GOT3 (cell line): ENCODE measurements at places on chromosomes 3 and 15.

DNA sequence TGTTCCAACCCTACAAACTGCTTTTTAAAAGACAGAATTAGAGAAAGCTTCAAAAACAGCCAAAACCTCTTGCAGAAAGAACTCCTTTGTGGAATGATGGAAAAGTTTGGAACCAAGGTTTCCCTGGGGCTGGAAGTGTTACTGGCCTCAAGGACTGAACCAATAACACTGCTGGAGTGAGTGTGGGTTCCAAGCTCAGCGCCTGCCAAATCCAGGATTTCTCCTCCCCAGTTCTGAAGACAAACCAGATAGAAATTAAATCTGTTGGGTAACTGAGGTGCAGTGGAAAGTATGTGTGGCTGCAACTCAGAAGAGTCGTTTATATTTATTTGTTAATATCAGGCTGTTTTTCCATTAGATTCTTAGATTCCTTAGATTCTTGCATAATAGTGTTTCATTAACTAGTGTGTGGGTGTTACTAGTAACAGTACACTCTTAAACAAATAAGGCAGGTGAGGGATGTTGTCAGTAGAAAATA lies 66.5 kb upstream of the FNDC3B start:
- no peak for DNase-seq

DNA sequence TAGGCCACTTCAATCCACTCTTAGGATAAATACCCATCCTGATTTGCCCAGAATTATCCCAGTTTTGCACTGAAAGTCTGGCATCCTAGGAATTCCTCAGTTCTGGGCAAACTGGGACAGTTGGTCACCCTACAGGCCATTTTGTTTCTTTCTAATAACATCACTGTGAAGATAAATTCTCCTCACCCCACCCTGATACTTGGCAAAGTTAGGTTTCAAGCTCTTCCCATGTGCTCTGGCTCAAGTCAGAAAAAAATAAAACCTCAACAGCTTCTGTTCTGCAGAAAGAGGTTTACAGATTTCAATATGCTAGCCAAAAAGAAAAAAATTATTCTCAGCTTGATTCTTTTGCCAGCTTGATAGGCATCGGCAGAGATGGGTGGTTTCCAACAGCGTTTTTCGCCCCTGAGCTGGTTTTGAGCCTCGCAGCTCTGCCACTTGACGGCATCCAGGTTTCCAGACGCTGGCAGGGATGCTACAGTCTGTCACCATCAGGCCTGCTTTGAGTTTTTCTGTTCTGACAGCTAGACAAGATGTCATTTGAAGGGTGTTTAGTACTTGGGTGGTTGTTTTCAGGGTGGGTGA lies 171.4 kb downstream of the SSR3 start:
- no peak for DNase-seq

GRCh38 chr3:194582196-194582905 lies 50.9 kb downstream of the TMEM44 start:
- no peak for DNase-seq

GRCh38 chr3:22981861-22982260 lies 221.3 kb upstream of the UBE2E2 start:
- DNase-seq, result no peak

GRCh38 chr3:110859336-110859735 lies 212.3 kb upstream of the NECTIN3 start:
- no peak for DNase-seq

DNA sequence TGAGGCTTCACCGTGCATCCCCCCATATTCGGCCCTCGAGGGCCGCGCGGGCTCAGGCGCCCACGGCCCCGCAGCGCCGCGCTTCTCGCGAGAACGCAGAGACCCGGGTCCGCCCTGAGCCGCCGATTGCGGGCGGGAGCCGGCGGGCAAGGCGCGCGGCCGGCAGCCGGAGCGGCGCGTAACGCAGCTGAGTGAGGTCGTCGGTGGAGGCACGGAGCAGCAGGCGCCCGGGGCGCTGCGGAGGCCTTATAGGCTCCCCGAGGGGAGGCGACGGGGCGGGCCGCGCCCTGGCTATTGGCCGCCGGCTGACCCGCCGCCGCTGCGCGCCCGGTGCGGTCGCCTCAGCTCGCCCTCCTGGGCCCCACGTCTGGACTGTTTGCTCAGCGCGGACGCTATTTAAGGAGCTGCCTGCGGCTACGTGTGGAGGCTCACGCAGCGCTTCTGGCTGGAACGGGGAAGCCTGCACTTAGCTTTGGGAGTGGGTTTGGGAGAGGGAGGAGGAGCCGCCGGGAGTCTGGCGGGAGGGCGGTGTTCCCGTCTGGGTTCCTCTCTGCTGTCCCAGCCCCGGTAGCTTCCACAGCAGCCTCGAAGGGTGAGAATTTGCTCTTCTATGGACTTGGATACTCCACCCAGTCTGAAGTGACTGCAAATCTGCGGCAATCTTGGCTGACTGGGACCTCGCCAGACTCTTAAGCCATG lies at the start of gene PLOD2:
Gene PLOD2 (minus strand): TSS at position 221 of the 699 bp plus-strand sequence. CDS start 195 bp downstream, at position 26.
- DNase-seq, result peak; percentile 83

DNA sequence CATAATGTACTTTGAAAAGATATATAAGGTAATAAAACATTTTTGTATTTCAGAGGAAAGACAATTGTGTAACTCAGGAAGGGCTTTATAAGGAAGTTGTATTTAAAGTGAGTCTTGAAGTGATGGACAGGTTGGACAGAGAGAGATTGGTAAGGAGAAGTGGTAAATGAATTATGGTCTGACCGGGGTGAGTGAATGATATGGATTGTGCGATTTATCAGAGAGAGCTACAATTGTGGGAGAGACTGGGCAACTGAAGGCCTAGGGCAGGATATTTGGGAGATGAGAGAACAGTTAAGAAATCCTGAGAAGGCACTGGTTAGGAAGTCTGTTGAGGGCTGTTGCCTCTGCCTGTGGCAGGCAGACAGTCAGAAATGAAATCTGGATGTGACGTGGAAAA lies 14.8 kb downstream of the IL1RAP start:
- no peak for DNase-seq

- DNase-seq, result no peak
These were observed 251.3 kb upstream of the HES1 start for GRCh38 chr3:193884652-193885051.

- no peak for DNase-seq
These were observed 47.4 kb upstream of the OSTN start for GRCh38 chr3:191151653-191152052.

GRCh38 chr3:101303089-101303731 lies 17.2 kb downstream of the IMPG2 start:
- no peak for DNase-seq

DNA sequence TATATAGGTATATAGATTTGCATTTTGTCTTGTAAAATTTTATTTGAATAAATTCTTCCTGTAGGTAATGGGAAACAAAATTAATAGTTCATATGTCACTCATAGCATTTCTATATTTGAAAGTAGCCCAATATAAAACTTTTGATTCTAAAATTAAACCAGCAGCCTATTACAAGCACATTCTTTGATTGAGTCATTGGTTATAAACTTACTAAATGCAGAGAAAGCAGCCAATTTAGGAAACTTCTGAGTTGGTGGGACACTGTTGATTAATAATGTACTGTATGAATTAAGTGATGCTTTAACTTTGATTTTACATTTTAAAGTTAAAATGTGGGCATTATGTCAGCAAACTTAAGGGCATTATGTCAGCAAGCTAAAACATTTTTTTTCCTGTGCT lies 34.5 kb downstream of the NR1D2 start:
- no peak for DNase-seq

DNA sequence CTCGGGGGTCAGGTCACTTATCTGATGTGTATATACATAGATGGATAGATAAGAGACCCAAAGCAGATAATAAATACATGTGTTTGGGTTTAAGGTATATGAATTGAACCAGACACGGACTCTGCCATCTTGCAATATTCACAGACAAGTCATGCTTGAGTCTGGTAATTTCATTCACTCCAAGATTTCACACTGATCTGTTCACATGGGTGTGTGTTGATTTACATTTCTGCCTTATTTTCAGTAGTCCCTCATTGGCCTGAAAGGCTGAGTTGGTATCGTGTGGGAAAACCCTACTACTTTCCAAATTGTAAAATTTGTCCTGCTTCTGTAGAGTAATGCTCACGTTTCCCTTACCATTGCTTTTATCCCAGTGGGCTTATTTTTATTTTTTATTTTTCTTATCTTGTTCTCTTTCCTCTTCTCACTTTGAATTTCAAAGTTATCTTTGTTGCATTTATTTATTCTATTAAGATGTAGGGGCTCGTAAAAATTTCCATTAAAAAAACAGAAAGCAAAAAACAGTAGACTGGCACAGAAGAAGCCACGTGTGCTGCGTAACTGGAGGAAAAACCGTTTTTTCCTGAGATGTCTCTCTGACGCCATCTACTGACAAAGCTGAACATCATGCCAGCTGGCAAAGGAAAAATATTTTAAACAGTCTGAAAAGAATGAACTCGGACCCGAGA lies 10.8 kb upstream of the MFSD1 start:
- DNase-seq, result no peak

- DNase-seq, result no peak
These were observed 5.5 kb upstream of the LEKR1 start for GRCh38 chr3:156820692-156821080.
